Activated T-cell treated with anti-CD3 and anti-CD28 coated beads, Interleukin-2, amount 50 U/mL, for 72 hours (primary cell): ENCODE measurements at places on chromosomes 11 and 22. TPM values are rescaled to one million over a fixed set of nuclear protein-coding genes. Genes with fewer than 3 reads are reported as not detected.
A peak's percentile ranks its signal among the peaks of the same experiment; 100 is the strongest.

GRCh38 chr11:73085189-73085875 is 56.8 kb downstream of the FCHSD2 start:
- H3K27me3 ChIP-seq, result no peaks in the 10 kb centered on the region
- no peaks in the 10 kb centered on the region for H3K36me3 ChIP-seq
- no peak for DNase-seq
- no peak overlapping the region for H3K4me3 ChIP-seq

- peaks cover 3% of the 10 kb centered on the region for H3K36me3 ChIP-seq
- H3K4me3 ChIP-seq, result no peak overlapping the region
- H3K4me1 ChIP-seq, result no peaks in the 10 kb centered on the region
Observed at GRCh38 chr11:41306431-41306830, 153.0 kb downstream of the LRRC4C start.

DNA sequence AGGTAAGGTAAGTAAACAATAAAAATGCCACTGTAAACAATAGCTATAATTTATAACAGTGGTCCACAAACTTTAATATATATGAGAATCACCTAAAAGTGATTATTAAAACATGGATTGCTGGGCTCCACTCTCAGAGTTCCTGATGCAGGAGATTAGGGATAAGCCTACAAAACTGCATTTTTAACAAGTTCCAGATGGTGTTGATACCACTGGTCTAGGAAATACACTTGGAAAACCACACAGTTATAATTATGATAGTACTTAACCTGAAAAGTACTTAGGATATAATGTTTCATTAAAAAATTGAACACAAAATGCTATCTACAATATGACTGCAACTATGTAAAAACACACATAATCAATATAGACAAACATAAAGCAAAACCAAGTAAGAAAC is 20.4 kb downstream of the FCHSD2 start:
- no peak for DNase-seq
- no peak overlapping the region for H3K4me3 ChIP-seq
- no peaks in the 10 kb centered on the region for H3K4me1 ChIP-seq
- no peaks in the 10 kb centered on the region for H3K27me3 ChIP-seq
- no peak overlapping the region for H3K27ac ChIP-seq
- peaks cover 12% of the 10 kb centered on the region for H3K36me3 ChIP-seq

- no peak overlapping the region for H3K27ac ChIP-seq
- no peaks in the 10 kb centered on the region for H3K27me3 ChIP-seq
- DNase-seq, result no peak
- H3K36me3 ChIP-seq, result peaks cover 3% of the 10 kb centered on the region
- H3K4me1 ChIP-seq, result peaks cover 4% of the 10 kb centered on the region
Observed at GRCh38 chr22:35685731-35686130, 31.9 kb upstream of the APOL5 start.

DNA sequence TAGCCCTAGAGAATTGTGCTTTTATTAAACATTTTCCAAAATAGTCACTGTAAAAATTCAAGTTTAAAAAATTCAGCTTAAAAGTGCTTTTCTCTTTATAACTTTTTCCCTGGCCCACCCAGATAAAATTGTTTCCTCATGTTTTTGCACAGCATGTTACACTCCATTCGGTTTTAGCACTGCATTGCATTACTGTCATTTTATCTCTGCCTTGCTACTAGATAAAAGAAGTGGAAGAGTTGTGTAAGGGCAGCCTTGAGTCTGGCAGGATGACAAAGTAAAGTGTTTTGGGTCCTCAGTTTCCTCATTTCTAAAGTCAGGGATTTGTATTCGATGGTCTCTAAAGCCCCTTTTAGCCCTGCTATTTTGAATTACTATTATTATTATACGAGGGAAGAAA is 99.8 kb downstream of the ATM start:
- H3K27me3 ChIP-seq, result no peaks in the 10 kb centered on the region
- peaks cover 17% of the 10 kb centered on the region for H3K4me1 ChIP-seq
- peak overlapping the region; percentile 51 for H3K27ac ChIP-seq
- no peak overlapping the region for H3K4me3 ChIP-seq
- H3K36me3 ChIP-seq, result peaks cover 2% of the 10 kb centered on the region

GRCh38 chr11:130037881-130038585 is 31.7 kb upstream of the APLP2 start:
- no peak for DNase-seq
- H3K27ac ChIP-seq, result no peak overlapping the region
- no peak overlapping the region for H3K4me3 ChIP-seq
- no peaks in the 10 kb centered on the region for H3K4me1 ChIP-seq
- peaks cover 3% of the 10 kb centered on the region for H3K27me3 ChIP-seq
- no peaks in the 10 kb centered on the region for H3K36me3 ChIP-seq

- H3K36me3 ChIP-seq, result peaks cover 5% of the 10 kb centered on the region
- H3K4me1 ChIP-seq, result peaks cover 4% of the 10 kb centered on the region
- H3K4me3 ChIP-seq, result no peak overlapping the region
- H3K27me3 ChIP-seq, result no peaks in the 10 kb centered on the region
- no peak overlapping the region for H3K27ac ChIP-seq
Observed at GRCh38 chr11:123585706-123586105, 68.7 kb downstream of the SCN3B start.

GRCh38 chr11:120925944-120926343 is 98.0 kb upstream of the TBCEL start:
- H3K36me3 ChIP-seq, result no peaks in the 10 kb centered on the region
- H3K27me3 ChIP-seq, result no peaks in the 10 kb centered on the region
- no peak overlapping the region for H3K4me3 ChIP-seq

DNA sequence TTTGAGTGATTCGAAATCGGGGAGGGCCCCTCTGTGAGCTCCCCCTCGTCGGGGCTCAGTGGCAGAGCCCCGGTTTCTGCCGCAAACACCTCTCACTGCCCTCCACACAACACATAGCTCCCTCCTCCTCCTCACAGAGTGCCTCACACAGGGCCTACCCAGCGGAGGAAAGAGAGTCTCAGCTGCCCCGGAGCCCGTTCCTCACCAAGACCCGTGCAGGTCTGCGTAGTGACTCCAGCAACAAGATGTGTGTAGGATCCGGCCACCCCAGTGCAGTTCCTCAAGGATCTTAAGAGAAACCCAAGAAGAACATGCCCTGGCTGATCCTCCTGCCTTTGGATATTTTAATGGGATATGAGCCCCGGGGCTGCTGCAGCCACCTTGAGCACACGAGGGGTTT is 238.4 kb downstream of the BRD1 start:
- no peak for DNase-seq
- H3K27me3 ChIP-seq, result no peaks in the 10 kb centered on the region
- no peak overlapping the region for H3K4me3 ChIP-seq

GRCh38 chr22:46531581-46532175 is 5.7 kb downstream of the CELSR1 start:
- peaks cover 18% of the 10 kb centered on the region for H3K27me3 ChIP-seq
- DNase-seq, result no peak
- no peak overlapping the region for H3K27ac ChIP-seq

- no peak overlapping the region for H3K27ac ChIP-seq
- H3K4me1 ChIP-seq, result peaks cover 7% of the 10 kb centered on the region
- H3K36me3 ChIP-seq, result no peaks in the 10 kb centered on the region
- DNase-seq, result no peak
- H3K4me3 ChIP-seq, result no peak overlapping the region
Observed at GRCh38 chr11:66017321-66017720, 5.5 kb downstream of the CST6 start.

DNA sequence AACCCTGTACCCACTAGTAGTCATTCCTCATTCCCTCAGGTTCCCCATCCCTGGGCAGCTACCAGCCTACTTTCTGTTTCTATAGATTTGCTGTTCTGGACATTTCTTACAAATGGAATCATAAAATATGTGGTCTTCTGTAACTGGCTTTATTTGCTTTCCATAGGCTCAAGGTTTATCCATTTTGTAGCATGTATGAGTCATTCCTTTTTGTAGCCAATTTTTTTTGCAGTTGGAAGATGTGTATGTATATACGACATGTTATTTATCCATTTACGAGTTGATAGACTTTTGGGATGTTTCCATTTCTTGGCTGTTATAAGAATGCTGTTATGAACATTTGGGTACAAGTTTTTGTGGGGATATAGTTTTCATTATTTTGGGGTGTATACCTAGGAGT is 130.6 kb downstream of the WNT11 start:
- H3K4me1 ChIP-seq, result peaks cover 11% of the 10 kb centered on the region
- H3K36me3 ChIP-seq, result peaks cover 3% of the 10 kb centered on the region
- H3K27ac ChIP-seq, result no peak overlapping the region
- no peak overlapping the region for H3K4me3 ChIP-seq
- no peaks in the 10 kb centered on the region for H3K27me3 ChIP-seq

- no peaks in the 10 kb centered on the region for H3K27me3 ChIP-seq
- no peak overlapping the region for H3K27ac ChIP-seq
- no peak overlapping the region for H3K4me3 ChIP-seq
- H3K4me1 ChIP-seq, result peaks cover 26% of the 10 kb centered on the region
Observed at GRCh38 chr11:126334659-126335462, 20.6 kb upstream of the ST3GAL4 start.

GRCh38 chr11:86177302-86177701 is 67.3 kb upstream of the EED start:
- no peaks in the 10 kb centered on the region for H3K27me3 ChIP-seq
- H3K36me3 ChIP-seq, result peaks cover 10% of the 10 kb centered on the region
- peak overlapping the region; percentile 49 for H3K4me3 ChIP-seq

GRCh38 chr11:78223320-78223954 is 34.7 kb downstream of the USP35 start:
- H3K27me3 ChIP-seq, result no peaks in the 10 kb centered on the region
- peaks cover 64% of the 10 kb centered on the region for H3K4me1 ChIP-seq
- H3K4me3 ChIP-seq, result no peak overlapping the region

- H3K4me3 ChIP-seq, result no peak overlapping the region
- H3K27me3 ChIP-seq, result no peaks in the 10 kb centered on the region
- no peak overlapping the region for H3K27ac ChIP-seq
- no peak for DNase-seq
- no peaks in the 10 kb centered on the region for H3K36me3 ChIP-seq
Observed at GRCh38 chr22:19877626-19878339, 23.1 kb upstream of the GNB1L start.

DNA sequence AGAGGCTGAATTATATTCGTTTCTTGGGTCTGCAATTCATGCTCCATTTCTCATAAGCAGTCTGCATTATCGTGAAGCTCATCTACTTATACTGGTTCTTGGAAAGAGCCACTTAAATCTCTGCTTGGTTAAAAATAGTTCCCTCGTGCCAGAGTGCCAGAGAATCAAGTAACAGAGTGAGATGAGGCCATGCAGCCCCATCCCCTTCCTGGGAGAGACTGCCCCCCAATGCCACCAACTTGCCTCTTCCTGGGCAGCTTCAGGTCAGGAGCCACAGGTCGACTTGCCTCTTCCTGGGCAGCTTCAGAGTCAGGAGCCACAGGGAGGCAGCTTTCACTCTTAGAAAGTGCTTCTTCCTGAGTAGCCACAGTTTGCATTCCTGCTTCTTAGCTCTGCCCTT is 223.9 kb upstream of the ZBED5 start:
- DNase-seq, result no peak
- no peak overlapping the region for H3K4me3 ChIP-seq
- peaks cover 8% of the 10 kb centered on the region for H3K4me1 ChIP-seq

DNA sequence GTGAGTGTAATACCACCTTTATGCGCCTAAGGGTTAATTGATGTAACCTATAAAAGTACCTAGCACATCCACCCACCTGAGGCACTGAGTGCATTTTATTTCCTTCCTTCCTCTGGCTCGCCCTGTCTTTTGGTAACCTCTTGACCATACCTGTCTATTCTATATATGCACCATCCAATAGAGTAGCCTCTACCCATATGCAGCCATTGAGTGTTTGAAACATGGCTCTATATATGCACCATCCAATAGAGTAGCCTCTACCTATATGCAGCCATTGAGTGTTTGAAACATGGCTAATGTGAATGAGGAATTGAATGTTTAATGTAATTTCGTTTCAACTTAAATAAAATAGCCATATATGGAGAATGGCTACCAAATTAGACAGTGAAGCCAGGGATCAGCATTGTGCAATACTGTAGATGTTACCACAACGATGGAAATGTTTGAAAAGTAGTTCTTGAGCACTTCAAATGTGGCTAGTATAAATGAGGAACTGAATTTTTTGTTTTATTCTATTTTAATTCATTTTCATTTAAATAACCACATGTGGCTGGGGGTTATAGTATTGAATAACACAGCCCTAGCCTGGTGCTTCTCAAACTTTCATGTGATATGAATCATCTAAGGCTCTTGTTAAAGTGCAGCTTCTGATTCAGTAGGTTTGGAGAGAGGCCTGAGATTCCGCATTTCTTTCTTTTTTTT is 33.8 kb downstream of the SLC35F2 start:
- no peak overlapping the region for H3K27ac ChIP-seq
- no peak overlapping the region for H3K4me3 ChIP-seq
- H3K36me3 ChIP-seq, result no peaks in the 10 kb centered on the region
- peaks cover 18% of the 10 kb centered on the region for H3K4me1 ChIP-seq

DNA sequence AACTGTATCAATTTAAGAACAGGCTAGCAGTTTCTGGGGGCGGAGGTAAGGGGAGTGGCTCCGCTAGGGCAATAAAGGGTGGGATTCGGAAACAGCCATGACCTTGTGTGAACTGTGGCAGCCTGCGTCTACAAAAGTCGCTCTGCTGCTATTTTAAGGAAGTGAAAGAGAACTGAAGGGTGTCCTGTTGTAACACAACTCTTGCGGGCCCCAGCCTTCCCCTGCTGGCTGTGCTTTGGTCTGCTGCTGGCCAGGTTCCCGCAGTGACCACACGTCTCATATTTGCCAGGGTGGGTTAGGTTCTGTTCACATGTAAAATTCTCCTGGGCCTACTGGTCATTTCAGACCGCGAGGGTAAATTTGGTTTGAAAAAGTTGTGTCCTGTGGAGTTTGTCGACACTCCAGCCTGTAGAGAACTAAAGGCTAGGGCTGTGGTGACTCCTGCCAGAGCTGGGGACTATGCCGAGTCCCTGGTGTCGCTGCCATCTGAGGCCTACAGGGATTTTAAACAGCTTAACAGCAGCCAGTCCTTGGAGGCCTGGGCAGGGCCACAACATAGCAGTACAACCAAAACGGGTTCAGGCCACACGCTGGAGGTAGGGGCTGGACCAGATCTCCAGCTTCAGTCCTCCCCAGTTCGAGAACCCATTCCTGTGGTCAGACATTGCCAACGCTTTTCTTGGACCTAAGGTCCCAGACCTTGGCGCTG is 1.1 kb upstream of the PPFIBP2 start:
- peaks cover 48% of the 10 kb centered on the region for H3K4me1 ChIP-seq
- H3K27me3 ChIP-seq, result no peaks in the 10 kb centered on the region
- no peaks in the 10 kb centered on the region for H3K36me3 ChIP-seq
- peak overlapping the region; percentile 95 for H3K4me3 ChIP-seq
- H3K27ac ChIP-seq, result peak overlapping the region; percentile 86

- peaks cover 7% of the 10 kb centered on the region for H3K4me1 ChIP-seq
- H3K27me3 ChIP-seq, result peaks cover 54% of the 10 kb centered on the region
- H3K27ac ChIP-seq, result no peak overlapping the region
- no peak overlapping the region for H3K4me3 ChIP-seq
- no peaks in the 10 kb centered on the region for H3K36me3 ChIP-seq
- DNase-seq, result no peak
Observed at GRCh38 chr11:45660729-45661438, 4.5 kb downstream of the CHST1 start.

- no peak for DNase-seq
- H3K27ac ChIP-seq, result no peak overlapping the region
- H3K4me1 ChIP-seq, result peaks cover 11% of the 10 kb centered on the region
- no peak overlapping the region for H3K4me3 ChIP-seq
- H3K27me3 ChIP-seq, result no peaks in the 10 kb centered on the region
- no peaks in the 10 kb centered on the region for H3K36me3 ChIP-seq
Observed at GRCh38 chr22:37932821-37933578, 20.4 kb downstream of the C22orf23 start.

POU2AF1 gene
- total RNA-seq, result 12.4 TPM

DNAJB7 gene
- not detected for total RNA-seq

OR51B2 gene
- total RNA-seq, result not detected

IGLL5 gene
- not detected for total RNA-seq

TMEM45B gene
- 2.5 TPM for total RNA-seq

CHRDL2 gene
- not detected for total RNA-seq

KCNJ1 gene
- not detected for total RNA-seq

APOL4 gene
- 0.99 TPM for total RNA-seq

MCAM gene
- total RNA-seq, result 4.7 TPM

FJX1 gene
- total RNA-seq, result 0.46 TPM

PRODH gene
- total RNA-seq, result 0.76 TPM

DUSP18 gene
- 14.3 TPM for total RNA-seq

MS4A6E gene
- total RNA-seq, result not detected

GAB4 gene
- total RNA-seq, result not detected

SHANK2 gene
- total RNA-seq, result 0.12 TPM
